Adrenal gland (tissue), 19 donors: ENCODE measurements at places on chromosomes 4 and X. TPM values are rescaled to one million over a fixed set of nuclear protein-coding genes. Genes with fewer than 3 reads are reported as not detected.
A peak's percentile ranks its signal among the peaks of the same experiment; 100 is the strongest.

Gene EXOSC9
- total RNA-seq = 14.6 TPM

Gene ATP10D
- 21.4 TPM for total RNA-seq

Gene GAGE12J
- total RNA-seq = not detected

Gene SPANXN3
- total RNA-seq = not detected

Gene EPHA5
- 0.34 TPM for total RNA-seq

Gene CPEB2
- total RNA-seq = 8.3 TPM

Gene SCML2
- 5.1 TPM for total RNA-seq

Gene TMPRSS11F
- not detected for total RNA-seq

Gene PAGE2B
- total RNA-seq = not detected

Gene DMP1
- total RNA-seq = not detected

- DNase-seq = no peak
- no peaks in the 10 kb centered on the region for H3K4me1 ChIP-seq
- no peak overlapping the region for H3K4me3 ChIP-seq
- H3K27me3 ChIP-seq = no peaks in the 10 kb centered on the region
- no peak overlapping the region for H3K27ac ChIP-seq
Observed at GRCh38 chrX:11273544-11273943, 19.7 kb upstream of the AMELX start.

- no peaks in the 10 kb centered on the region for H3K27me3 ChIP-seq
- H3K4me3 ChIP-seq = no peak overlapping the region
- H3K36me3 ChIP-seq = no peaks in the 10 kb centered on the region
- H3K4me1 ChIP-seq = no peaks in the 10 kb centered on the region
- H3K27ac ChIP-seq = no peak overlapping the region
Observed at GRCh38 chr4:60737858-60738257, 462.3 kb upstream of the ADGRL3 start.

DNA sequence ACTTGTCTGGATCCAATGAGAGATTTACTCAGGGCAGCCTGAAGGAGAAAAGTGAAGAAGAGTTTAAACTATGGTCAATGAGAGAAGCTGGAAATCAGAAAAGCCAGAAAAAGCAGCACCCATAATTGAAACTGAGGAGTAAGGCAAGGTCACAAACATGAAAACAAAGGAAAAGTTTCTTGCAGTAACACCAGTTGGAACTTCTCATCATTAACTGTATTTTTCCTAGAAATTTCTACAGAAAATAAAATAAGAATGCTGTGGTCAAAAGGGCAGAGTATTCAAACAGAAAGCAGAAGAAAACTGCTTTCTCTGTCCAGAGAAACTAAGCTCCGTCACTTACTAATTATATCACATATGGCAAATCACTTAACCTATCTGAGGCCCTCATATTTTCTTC is 102.2 kb downstream of the OR13H1 start:
- no peaks in the 10 kb centered on the region for H3K4me1 ChIP-seq
- H3K4me3 ChIP-seq = no peak overlapping the region
- H3K27me3 ChIP-seq = peaks cover 23% of the 10 kb centered on the region
- H3K36me3 ChIP-seq = no peaks in the 10 kb centered on the region

DNA sequence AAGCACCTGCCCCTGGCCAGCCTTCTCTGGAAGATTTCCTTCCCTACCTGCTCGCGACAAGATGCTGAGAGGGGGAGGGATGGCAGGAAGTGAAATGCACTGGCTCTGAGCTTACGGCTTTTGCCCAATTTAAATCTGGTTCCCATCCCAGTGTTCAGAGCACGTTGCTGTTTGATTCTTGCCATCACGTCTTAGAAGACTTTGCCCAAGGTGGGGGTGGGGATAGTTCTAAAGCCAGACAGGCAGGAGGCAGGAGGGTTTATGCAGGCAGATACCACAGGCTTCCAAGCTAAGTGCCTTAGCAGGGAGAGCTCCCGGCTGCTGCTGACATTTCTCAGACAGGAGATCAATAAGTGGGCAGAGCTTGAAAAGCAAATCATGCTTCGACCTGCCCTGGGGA is 393.9 kb downstream of the MID1IP1 start:
- peaks cover 47% of the 10 kb centered on the region for H3K27me3 ChIP-seq
- H3K4me3 ChIP-seq = no peak overlapping the region
- H3K4me1 ChIP-seq = no peaks in the 10 kb centered on the region

DNA sequence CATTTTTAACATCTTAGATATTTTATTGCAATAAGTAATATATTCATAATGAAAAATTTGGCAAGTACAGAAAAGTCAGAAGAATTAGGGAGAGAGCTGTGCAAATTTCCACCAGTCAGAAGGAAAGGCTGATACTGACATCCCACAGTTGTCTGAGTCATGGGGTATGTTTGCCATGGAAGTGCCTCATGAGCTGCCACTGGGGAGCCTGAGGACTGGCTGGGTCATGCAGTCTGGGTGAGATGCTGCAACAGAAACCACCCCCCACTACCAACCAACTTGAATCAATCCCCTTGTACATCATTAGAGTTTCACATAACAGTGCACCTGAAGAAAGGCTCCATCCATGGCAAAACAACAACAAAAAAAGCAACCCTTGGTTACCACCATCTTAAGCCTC is 45.2 kb upstream of the ENPP6 start:
- no peak for DNase-seq
- no peaks in the 10 kb centered on the region for H3K27me3 ChIP-seq
- no peaks in the 10 kb centered on the region for H3K36me3 ChIP-seq
- H3K4me3 ChIP-seq = no peak overlapping the region
- no peak overlapping the region for H3K27ac ChIP-seq
- H3K4me1 ChIP-seq = no peaks in the 10 kb centered on the region

DNA sequence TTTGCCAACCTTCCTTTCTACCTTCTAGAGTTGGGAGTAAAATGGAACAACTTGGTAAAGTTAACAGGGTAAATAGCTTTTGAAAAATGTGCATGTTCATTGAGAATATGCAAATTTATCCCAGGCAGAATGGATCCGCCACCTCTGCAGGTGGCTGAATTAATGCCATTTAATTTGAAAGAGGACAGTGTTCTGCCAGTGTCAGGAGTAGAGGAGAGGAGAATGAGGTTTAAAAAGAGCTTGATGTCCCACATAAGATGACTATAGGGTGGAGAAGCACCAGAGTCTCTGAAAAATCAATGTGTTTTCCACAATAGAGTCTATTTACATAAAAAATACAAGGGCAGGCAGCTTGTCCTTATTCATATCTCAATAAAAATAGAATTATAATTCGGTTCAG is 1804.3 kb upstream of the PCDH10 start:
- no peaks in the 10 kb centered on the region for H3K36me3 ChIP-seq
- DNase-seq = no peak
- H3K4me3 ChIP-seq = no peak overlapping the region
- H3K27me3 ChIP-seq = no peaks in the 10 kb centered on the region
- no peaks in the 10 kb centered on the region for H3K4me1 ChIP-seq

GRCh38 chrX:41733939-41734338 is 10.0 kb downstream of the GPR82 start:
- H3K27ac ChIP-seq = no peak overlapping the region

DNA sequence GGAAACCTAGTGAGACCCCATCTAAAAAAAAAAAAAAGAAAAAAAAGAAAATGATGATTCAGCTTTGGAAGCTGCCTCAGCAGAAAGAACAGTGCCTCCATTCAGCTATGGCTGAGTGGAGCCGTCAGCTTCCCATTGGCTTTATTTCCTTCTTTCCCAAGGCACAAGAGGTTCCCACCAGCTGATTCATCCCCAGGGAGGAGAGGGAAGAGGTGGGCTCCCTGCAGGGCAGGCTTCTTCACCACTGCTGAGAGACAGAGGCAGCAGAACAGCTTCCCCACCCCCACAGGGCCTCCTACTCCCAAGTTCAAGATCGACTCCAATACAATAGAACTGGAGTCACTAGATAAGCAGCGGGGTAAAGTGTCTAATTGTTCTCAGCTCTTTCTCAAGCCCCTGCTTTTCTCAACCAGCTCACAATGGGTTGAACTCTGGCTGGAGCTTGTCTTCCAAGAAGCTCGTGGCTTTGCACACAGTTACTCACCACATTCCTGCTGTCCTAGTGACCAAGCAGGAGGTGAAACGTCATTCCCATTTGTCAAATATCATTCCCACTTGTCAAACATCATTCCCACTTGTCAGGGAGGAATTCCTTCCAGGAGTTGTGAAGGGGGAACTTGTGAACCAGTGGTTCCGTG is 47.8 kb downstream of the FHDC1 start:
- H3K4me1 ChIP-seq = no peaks in the 10 kb centered on the region
- H3K27ac ChIP-seq = no peak overlapping the region
- H3K27me3 ChIP-seq = no peaks in the 10 kb centered on the region
- H3K4me3 ChIP-seq = no peak overlapping the region
- H3K36me3 ChIP-seq = no peaks in the 10 kb centered on the region

GRCh38 chr4:21181716-21182115 is 481.5 kb downstream of the PACRGL start:
- no peaks in the 10 kb centered on the region for H3K27me3 ChIP-seq
- H3K36me3 ChIP-seq = no peaks in the 10 kb centered on the region
- H3K4me1 ChIP-seq = no peaks in the 10 kb centered on the region
- no peak overlapping the region for H3K27ac ChIP-seq
- no peak for DNase-seq

DNA sequence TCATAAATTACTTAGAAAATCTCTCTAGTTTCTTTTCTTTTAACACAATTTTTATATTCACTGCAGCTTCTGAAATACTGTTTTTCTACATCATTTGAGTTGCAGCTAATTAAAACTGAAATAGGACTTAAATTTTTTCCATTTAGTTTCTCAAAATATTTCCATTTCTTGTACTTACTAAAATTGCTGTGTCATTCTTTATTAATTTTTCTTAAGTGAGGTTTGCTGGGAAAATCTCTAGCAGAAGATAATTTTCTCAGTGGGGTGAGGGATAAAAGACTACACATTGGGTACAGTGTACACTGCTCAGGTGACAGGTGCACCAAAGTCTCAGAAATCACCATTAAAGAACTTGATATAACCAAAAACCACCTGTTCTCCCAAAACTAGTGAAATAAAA is 57.7 kb downstream of the RNF150 start:
- peaks cover 4% of the 10 kb centered on the region for H3K4me1 ChIP-seq
- H3K4me3 ChIP-seq = no peak overlapping the region
- no peaks in the 10 kb centered on the region for H3K27me3 ChIP-seq
- H3K27ac ChIP-seq = no peak overlapping the region
- no peak for DNase-seq
- no peaks in the 10 kb centered on the region for H3K36me3 ChIP-seq

DNA sequence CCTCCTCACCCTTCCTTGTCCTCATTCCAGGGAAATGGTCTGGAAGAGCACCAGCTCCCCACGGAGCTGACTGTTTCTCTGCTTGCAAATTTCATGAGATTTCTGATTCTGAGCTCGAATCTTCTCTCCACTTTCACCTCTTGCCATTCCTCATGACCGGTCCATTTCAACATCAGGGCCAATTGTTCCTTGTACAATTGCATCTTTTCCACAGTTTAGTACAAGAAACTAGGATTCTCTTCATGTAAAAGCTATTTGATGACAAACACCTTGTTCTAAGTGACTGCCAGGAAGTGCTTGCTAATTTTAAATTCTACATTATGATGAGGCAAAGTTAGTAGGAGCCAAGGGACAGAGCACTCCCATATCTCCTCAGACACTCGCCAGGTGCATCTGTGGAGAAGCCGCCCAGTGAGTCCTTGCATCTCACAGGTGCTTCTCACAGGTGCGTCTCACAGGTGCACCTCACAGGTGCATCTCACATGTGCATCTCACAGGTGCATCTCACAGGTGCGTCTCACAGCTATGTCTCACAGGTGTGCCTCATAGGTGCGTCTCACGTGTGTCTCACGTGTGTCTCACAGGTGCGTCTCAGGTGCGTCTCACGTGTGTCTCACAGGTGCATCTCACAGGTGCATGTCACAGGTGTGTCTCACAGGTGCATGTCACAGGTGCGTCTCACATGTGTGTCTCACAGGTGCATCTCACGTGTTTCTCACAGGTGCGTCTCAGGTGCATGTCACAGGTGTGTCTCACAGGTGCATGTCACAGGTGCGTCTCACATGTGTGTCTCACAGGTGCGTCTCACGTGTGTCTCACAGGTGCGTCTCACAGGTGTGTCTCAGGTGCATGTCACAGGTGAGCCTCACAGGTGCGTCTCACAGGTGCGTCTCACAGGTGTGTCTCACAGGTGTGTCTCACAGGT is 3.0 kb upstream of the PDE6B start:
- H3K4me3 ChIP-seq = no peak overlapping the region
- H3K4me1 ChIP-seq = no peaks in the 10 kb centered on the region
- H3K27ac ChIP-seq = no peak overlapping the region
- no peaks in the 10 kb centered on the region for H3K36me3 ChIP-seq
- DNase-seq = no peak

DNA sequence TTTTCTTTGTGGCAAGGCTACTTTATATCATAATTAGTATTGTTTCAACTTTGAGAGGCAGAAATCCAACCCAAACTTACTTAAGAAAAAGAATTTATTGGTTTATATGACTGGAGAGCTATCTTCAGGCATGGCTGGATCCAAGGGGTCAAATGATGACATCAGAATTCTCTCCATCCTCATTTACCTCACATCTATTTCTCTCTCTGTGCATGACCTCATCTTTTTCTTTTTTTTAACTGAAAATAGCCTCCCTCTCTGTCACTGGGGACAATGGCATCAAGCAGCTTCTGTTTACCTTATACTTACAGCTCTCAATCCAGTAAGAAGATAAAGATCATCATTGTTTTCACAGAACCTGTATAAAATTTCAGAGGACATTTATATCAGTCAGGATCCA is 12.0 kb upstream of the EXOC1L start:
- no peaks in the 10 kb centered on the region for H3K4me1 ChIP-seq
- DNase-seq = no peak
- no peak overlapping the region for H3K4me3 ChIP-seq
- no peak overlapping the region for H3K27ac ChIP-seq
- no peaks in the 10 kb centered on the region for H3K36me3 ChIP-seq

- peaks cover 13% of the 10 kb centered on the region for H3K4me1 ChIP-seq
- H3K36me3 ChIP-seq = no peaks in the 10 kb centered on the region
- no peak within 1 kb of the TSS for H3K4me3 ChIP-seq
- peak; percentile 88 for DNase-seq
Observed at GRCh38 chr4:74932832-74933561, at the start of gene PARM1. Gene PARM1, plus strand, starts transcription at chr4:74933116. Its CDS starts 212 bp downstream, at chr4:74933328.

- no peak overlapping the region for H3K27ac ChIP-seq
- H3K27me3 ChIP-seq = no peaks in the 10 kb centered on the region
- H3K4me3 ChIP-seq = no peak overlapping the region
- H3K36me3 ChIP-seq = no peaks in the 10 kb centered on the region
- peak; percentile 61 for DNase-seq
Observed at GRCh38 chrX:9885150-9885549, 82.0 kb upstream of the CLDN34 start.

- peak overlapping the region; percentile 78 for H3K27ac ChIP-seq
- H3K27me3 ChIP-seq = peaks cover 40% of the 10 kb centered on the region
- DNase-seq = peak; percentile 74
- no peaks in the 10 kb centered on the region for H3K36me3 ChIP-seq
- peak overlapping the region; percentile 56 for H3K4me3 ChIP-seq
Observed at GRCh38 chrX:40153345-40154249, 55.8 kb upstream of the BCOR start.

DNA sequence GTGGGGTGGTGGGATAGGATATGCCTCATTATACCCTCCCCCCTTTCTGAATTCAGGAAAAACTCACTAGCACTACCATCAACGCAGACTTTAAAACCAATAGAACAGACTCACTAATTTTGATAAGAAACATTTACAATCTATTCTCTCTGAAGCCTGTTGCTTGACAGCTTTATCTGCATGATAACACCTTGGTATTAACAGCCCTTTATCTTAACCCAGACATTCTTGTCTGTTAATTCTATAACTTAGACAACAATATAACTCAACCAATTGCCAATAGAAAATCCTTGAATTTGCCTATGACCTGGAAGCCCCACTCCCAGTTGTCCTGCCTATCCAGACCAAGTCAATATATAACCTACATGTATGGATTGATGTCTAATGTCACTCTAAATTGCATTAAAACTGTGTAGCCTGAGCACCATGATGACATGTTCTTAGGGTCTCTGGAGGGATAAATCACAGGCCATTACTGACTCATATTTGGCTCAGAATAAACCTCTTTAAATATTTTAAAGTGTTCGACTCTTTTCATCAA is 1.5 kb upstream of the UGT2A3 start:
- no peaks in the 10 kb centered on the region for H3K36me3 ChIP-seq
- H3K4me1 ChIP-seq = no peaks in the 10 kb centered on the region
- H3K27me3 ChIP-seq = no peaks in the 10 kb centered on the region
- no peak overlapping the region for H3K27ac ChIP-seq
